ENCODE measurements at places on chromosomes 6 and 20. TPM values are rescaled to one million over a fixed set of nuclear protein-coding genes. Genes with fewer than 3 reads are reported as not detected.

Gene PHACTR3
- 0.16 TPM for total RNA-seq

Gene PHACTR2
- total RNA-seq, result 87.1 TPM

Gene CCN2
- 1,507 TPM for total RNA-seq

Gene GJA10
- total RNA-seq, result not detected

Gene OTOR
- total RNA-seq, result not detected

Gene MYLK4
- total RNA-seq, result 1.4 TPM

GRCh38 chr20:62752671-62753501 is 43.4 kb upstream of the MRGBP start:
- DNase-seq, result peak; percentile 29

GRCh38 chr6:134182528-134182927 is 130.1 kb upstream of the SLC2A12 start:
- DNase-seq, result no peak

DNA sequence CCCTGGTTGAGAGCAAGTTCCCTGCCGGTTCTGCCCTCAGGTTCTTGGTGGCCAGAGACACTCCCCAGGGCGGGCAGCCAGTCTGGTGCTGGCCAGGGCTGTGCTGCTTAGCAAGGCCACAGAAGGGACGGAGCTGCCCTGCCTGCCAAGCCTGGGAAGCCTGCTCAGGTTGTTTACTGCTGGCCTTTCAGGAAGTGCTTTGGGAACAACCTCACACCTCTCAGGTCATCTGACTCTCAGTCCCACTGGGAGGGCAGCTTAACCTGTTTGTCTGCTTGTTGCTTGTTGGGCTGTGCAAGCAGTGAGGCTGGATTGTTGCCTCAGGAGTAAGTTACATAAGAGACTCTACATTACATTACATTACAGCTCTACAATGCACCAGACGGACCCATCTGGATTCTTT is 75.8 kb upstream of the AFDN start:
- DNase-seq, result no peak

- DNase-seq, result no peak
These were observed 47.9 kb downstream of the TRERF1 start for GRCh38 chr6:42403831-42404230.

DNA sequence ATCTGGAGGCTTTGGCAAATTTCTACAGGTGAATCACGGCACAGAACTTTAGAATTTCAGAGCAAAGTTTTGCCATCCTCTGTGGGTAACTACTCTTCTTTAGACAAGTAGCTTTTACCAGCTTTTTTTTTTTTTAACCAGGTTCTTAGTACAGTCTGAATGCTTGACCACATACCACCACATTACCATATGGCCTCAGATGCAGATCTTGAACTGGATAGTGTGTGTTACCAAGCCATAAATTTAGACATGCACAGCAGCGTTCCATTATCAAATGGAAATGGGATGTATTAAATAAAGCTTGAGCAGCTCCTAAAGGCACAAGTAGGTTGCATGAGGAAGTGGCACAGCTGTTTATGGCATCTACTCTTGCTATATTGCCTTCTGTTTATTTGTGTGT is 38.3 kb upstream of the PRSS16 start:
- DNase-seq, result no peak

DNA sequence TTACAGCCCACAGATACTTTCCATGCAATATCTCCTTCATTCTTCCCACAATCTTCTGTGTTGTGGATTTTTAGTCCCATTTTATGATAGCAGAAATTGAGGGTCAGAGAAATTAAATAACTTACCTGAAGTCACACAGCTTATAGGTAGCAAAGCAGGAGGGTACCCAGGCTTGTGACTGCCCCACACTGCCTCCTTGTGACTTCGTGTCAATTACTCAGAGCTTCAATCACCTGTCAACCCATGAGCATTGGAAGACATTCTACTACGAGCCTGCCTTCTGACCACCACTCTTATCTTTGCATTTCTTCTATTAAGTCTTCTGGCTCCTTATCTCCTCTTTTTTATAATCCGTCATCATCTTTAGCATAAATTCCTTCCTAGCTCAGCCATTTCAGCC is 71.6 kb upstream of the NRSN1 start:
- no peak for DNase-seq

- no peak for DNase-seq
These were observed 340.0 kb downstream of the ADGRB3 start for GRCh38 chr6:68975064-68975463.

Data from aorta (tissue), 5 donors.